SIG-M5 (cell line): ENCODE measurements at places on chromosomes 1 and 21.

GRCh38 chr1:230322421-230322756, 103.7 kb downstream of the PGBD5 start:
- DNase-seq, result no peak

- no peak for DNase-seq
These were observed 4.7 kb downstream of the ADIPOR1 start for GRCh38 chr1:202953392-202953791.

DNA sequence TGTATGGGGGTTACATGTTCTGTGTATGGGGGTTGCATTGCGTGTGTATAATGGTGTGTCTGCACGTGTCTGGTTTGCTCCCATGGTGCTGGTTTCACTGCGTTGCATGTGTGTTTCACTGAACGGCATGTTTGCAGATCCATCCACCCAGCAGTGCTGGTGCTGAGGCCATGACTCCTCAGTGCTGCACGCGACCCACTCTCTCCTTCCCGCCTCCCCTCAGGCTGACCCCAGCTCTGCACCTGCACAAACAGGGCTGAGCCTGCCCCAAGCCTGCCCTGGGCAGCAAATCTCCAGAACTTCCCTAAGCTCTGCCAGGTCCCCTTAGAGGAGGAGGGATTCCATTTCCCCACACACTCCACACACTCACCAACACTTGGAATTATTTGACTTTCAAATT, 18.7 kb downstream of the ACTRT2 start:
- no peak for DNase-seq

DNA sequence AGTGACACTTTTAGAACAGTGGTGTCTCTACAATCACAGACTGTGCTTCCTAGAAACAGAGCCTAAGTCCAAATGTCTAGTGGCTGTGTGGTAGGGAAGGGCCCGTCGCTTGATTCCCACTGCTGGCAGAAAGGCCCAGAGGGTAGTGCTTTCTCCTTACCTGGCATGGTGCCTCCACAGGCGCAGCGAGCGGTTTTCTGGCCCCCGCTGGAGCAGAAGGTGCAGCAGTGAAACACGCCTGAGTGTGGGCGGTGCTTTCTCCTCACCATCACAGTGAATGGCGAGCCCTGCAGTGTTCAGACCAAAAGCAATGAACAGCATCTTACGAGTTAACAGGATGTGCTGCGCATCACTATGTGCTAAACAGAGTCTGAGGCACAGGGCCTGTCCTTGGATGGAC, 8.3 kb downstream of the TRIM45 start:
- no peak for DNase-seq

- no peak for DNase-seq
These were observed 136.5 kb upstream of the ETS2 start for GRCh38 chr21:38669186-38669585.

- no peak for DNase-seq
These were observed 179.8 kb downstream of the ST6GALNAC3 start for GRCh38 chr1:76254104-76255030.

DNA sequence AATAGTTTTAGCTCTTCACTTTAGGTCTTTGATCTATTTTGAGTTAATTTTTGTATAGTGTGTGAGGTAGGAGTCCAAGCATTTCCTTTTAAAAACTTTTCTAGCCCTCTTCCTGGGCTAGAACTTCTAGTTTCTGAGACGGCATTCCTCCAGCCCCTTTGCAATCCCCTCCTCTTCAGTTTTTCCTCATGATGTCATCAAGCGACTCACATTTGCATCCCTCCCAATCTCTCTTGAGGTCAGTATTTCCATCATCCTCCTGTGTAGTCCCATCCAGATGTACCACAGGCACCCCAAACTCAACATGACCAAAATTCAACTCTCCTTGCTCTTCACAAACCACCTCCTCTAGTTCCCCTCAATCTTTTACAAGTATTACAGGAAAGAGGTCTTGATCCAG, 10.7 kb downstream of the HMGN2 start:
- no peak for DNase-seq

- no peak for DNase-seq
These were observed 21.4 kb upstream of the RNF11 start for GRCh38 chr1:51214615-51215131.
